ENCODE measurements at places on chromosomes 2 and 18.

DNA sequence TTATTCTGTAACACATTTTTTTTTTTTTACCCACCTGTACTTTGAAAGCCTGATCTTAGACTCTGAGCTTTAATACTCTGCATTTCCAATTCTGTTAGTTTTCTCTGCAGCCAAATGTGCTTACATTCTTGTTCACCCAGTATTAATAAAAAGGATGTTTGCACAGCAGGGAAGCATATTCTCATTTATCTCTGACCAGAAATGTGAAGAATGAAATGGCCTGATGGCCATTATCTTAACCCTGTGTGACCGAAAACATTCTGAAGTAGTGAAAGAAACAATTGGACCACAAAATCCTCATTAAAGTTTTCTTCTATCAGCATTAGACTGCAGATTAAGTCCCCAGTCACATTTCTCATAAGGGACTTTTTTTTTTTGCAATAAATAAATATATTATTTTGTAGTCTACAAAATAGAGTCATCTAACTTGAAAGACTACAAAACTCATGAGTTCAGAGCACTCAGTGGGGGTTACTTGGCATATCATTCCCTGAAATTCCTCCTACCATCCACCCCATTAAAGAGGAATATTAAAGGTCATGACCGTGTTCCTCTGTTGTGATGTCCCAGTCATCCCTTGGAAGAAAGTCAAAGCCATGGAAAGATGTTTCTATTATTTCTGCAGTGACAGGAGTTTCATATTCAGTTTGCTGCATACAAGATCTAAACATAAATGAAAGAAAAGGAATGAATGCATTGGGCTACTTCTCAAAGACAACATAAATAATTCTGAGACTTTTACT is 364.4 kb downstream of the RND3 start:
- DNase-seq: no peak

- DNase-seq: no peak
Observed at GRCh38 chr18:21364471-21364870, 122.4 kb downstream of the GREB1L start.

DNA sequence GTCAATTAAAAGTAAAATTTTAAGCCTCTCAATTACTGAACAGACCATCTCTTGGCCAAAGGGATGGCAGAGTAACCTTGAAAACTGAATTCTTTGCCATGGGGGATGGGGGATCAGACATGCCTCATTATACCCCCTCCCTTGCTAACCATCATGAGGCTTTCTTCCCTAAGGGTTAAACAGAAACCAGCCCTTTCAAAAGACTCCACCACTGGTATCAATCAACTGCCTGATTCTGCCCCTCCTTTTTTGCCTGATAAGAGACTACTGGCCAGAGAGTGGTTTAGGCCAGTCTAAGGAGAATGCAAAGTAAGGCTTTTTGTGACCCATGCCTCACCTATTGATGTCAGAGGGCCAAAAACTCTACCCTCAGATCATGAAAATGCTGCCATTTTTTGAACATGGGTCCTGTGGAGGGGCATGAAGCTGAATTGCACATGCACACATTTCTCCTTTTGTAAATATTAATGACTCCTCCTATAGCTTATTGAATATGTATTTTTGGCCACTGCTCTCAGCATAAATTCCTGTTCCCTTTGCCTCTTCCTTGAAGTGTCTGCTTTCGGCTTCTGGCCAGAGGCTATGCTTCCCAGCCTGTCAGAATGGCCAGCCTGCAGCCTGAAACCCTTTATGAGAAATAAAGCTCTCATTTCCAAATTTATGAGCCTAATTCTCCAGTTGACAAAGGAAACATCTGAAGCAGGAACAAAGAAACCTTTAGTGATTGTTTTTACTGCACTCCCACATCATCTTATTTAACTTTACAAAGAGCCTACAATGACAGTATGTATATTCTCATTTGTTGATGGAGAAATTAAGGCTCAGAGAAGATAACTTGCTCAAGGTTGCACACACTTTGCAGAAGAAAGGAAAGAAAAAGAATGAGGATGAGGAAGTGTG is 270.7 kb upstream of the CELF4 start:
- DNase-seq: no peak

GRCh38 chr18:352438-352837 is 84.6 kb upstream of the THOC1 start:
- no peak for DNase-seq

GRCh38 chr2:179226961-179227259 is 37.7 kb downstream of the SESTD1 start:
- no peak for DNase-seq

- DNase-seq: no peak
Observed at GRCh38 chr2:167471734-167472133, 583.5 kb downstream of the XIRP2 start.

- DNase-seq: no peak
Observed at GRCh38 chr18:66226782-66227181, 377.1 kb downstream of the CDH19 start.

DNA sequence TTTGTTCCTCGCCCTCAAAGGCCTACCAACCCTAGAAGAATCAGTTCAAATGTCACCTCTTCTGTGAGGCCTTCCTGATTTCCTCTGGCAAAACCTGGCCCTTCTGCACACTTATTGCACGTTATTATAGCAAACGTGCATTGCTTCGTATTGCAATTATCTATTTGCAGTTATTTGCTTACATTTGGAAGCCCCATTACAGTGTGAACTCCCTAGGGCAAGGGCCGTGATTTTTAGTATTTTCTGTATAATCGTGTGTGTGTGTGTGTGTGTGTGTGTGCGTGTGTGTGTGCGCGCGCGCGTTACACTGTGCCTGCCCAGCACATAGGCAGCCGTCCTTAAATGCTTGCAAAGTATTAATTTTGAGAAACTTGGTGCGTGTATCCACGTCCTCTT is 460 bp upstream of the SEMA4F start:
- no peak for DNase-seq

- DNase-seq: no peak
Observed at GRCh38 chr2:102932501-102932900, 170.7 kb downstream of the TMEM182 start.

DNA sequence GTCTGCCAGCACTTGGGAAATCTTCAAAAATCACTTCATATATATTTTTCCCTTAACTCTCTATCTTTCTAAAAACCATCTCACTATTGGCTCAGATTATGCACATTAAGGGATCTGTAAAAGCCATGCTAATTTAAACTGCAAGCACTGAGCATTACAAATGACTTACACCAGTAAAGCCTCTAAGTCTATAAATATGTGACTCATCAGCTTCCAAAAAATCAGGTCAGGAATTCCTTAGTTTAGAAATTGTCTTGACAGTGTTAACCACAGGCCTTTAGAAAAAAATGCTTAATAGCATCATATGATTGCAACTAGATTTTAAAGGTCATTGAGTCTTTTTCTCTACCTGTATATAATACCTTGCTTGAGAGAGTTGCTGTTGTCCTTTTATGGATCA is 1113.6 kb upstream of the PIK3C3 start:
- no peak for DNase-seq

DNA sequence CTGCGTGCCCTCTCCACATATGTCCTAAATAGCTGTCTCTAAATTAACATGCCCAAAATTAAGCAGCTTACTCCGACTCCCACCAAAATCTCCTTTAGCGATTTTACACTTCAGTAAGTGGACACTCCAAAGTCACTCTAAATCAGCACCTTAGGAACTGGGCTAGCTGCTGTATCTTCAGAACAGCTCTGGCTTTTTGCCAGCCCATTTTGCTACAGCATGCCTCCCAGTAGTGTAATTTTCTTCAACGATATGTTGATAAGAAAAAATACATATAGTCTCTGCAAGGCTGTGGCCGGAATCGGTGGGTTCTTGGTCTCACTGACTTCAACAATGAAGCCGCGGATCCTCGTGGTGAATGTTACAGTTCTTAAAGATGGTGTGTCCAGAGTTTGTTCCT is 291.8 kb upstream of the RGPD4 start:
- DNase-seq: no peak

- no peak for DNase-seq
Observed at GRCh38 chr2:195368249-195369217, 288.5 kb upstream of the SLC39A10 start.

- DNase-seq: no peak
Observed at GRCh38 chr2:159149747-159150146, 136.8 kb downstream of the WDSUB1 start.

GRCh38 chr18:47790036-47790435 is 140.4 kb downstream of the SMAD2 start:
- DNase-seq: no peak
